ENCODE measurements at places on chromosomes 11 and 22. TPM values are rescaled to one million over a fixed set of nuclear protein-coding genes. Genes with fewer than 3 reads are reported as not detected.

DNA sequence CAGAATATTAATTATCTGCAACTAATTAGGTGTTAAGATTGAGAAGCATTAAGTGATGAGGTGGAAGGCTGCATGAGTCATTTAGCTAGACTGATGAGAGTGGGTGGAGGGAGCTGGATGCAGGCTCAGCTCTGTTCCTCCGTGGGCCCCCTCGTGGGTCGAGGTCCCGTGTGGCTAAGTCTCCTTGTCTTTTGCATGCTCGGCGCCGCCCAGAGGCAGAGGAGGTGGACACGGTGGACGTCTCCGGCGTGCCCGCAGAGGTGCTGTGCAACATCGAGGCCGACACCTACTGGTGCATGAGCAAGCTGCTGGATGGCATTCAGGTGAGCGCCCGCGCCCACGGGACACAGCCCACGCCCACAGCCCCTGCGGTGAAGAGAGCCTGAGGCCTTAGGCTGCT, 211.6 kb downstream of the TBC1D22A start:
- DNase-seq, result no peak
- H3K27me3 ChIP-seq, result no peaks in the 10 kb centered on the region
- H3K4me3 ChIP-seq, result no peak overlapping the region
- H3K4me1 ChIP-seq, result no peaks in the 10 kb centered on the region
- no peak overlapping the region for H3K27ac ChIP-seq
- peaks cover 22% of the 10 kb centered on the region for H3K36me3 ChIP-seq

The UPK3A gene
- total RNA-seq, result not detected

- no peak for DNase-seq
- no peaks in the 10 kb centered on the region for H3K27me3 ChIP-seq
- H3K4me1 ChIP-seq, result peaks cover 7% of the 10 kb centered on the region
- H3K36me3 ChIP-seq, result no peaks in the 10 kb centered on the region
- no peak overlapping the region for H3K4me3 ChIP-seq
Measured at GRCh38 chr22:31056986-31057599, 24.0 kb upstream of the SMTN start.

GRCh38 chr22:49519117-49519737, 308.4 kb downstream of the BRD1 start:
- H3K27me3 ChIP-seq, result peaks cover 9% of the 10 kb centered on the region
- no peaks in the 10 kb centered on the region for H3K36me3 ChIP-seq
- peaks cover 5% of the 10 kb centered on the region for H3K4me1 ChIP-seq

GRCh38 chr11:134850566-134850965, 438.5 kb upstream of the B3GAT1 start:
- DNase-seq, result no peak
- no peaks in the 10 kb centered on the region for H3K36me3 ChIP-seq
- no peak overlapping the region for H3K27ac ChIP-seq
- H3K27me3 ChIP-seq, result peaks cover 5% of the 10 kb centered on the region

- no peak overlapping the region for H3K4me3 ChIP-seq
- H3K36me3 ChIP-seq, result peaks cover 2% of the 10 kb centered on the region
- no peak overlapping the region for H3K27ac ChIP-seq
- peaks cover 5% of the 10 kb centered on the region for H3K27me3 ChIP-seq
- no peak for DNase-seq
Measured at GRCh38 chr11:128643661-128644317, 50.1 kb upstream of the FLI1 start.

DNA sequence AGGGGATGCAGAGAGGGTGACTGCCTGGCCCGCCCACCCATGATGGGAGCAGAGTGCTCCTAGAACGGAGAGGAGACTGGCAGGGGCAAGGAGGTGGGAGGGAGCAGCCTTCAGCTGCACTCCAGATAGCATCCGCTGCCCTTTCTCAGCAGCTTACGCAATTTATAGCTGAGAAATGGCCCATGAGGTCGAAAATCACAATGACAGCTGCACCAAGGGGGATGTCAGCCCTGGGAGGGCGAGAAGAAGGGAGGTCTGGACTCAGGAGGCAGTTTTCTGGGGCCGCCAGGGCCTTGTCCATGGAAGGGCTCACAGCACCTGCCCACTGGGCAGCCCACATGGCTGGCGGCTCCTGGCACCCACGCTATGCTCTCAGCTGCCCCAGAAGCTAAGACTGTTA, 17.6 kb upstream of the MOB2 start:
- H3K27me3 ChIP-seq, result no peaks in the 10 kb centered on the region
- H3K36me3 ChIP-seq, result peaks cover 3% of the 10 kb centered on the region
- H3K4me1 ChIP-seq, result peaks cover 28% of the 10 kb centered on the region
- H3K4me3 ChIP-seq, result no peak overlapping the region

GRCh38 chr11:27485930-27486773, 13.6 kb upstream of the LGR4 start:
- peaks cover 5% of the 10 kb centered on the region for H3K36me3 ChIP-seq
- no peaks in the 10 kb centered on the region for H3K27me3 ChIP-seq
- H3K4me1 ChIP-seq, result peaks cover 3% of the 10 kb centered on the region
- no peak for DNase-seq

Measured in osteocyte (in vitro differentiated cells).